ENCODE measurements at places on chromosomes 16 and 17. TPM values are rescaled to one million over a fixed set of nuclear protein-coding genes. Genes with fewer than 3 reads are reported as not detected.

DNA sequence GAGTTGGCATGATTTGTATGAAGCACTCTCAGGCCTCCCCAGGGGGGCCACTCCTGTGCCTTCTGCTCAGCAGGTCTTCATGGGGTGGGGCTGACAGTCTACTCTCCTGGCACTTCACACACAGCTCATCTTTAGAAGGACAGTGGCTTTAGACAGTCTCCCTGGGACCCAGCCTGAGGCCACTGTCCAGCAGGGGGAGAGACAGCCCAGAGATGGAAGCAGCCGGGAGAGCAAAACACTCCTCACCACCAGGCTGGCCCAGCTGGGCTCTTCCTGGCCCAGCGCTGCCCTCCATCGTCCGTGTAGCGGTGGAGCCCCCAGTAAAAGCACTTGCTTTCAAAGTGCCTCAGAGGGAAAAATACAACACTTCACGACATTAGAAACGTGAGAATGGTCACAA, 62.0 kb upstream of the CRHR1 start:
- no peak for DNase-seq

DNA sequence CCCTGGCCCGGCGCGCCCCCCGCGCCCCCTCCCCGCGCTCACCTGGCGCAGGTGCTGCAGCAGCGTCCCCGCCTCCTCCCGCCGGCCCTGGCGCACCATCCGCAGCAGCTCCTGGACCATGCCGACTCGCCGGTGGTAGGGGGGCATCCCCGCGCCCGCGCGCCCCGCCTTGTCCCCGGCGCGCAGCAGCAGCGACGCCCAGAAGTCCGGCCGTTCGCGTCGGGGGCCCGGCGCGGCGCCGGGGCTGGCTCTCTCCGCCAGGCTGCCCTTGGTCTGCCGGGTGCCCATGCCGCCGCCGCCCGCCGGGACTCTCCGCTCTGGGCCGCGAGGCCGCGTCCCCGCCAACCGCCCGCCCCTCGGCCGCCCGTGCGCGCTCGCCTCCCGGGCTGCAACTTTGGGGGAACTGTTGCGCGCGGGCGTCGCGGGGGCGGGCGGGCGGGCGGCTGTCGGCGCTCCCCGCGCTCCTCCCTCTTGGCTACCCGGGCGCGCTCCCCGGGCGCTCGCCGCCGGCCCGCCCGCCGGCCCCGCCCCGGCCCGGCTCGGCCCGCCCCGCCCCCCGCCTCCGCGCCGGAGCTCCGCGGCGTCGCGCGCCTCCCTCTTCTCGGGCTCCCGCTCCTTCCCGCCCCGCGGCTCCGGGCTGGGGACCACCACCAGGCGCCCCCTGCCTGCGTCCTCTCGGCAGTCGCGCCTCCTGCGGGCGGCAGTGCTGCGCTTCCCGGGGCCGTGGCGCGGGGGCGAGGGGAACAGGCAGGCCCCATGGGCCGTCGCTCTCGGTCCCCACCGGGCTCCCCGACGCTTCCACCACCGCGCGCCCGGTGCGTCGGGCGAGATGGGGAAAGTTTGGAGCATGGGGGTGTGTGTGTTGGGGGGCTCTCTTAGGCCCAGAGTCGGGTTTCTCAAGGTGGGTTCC, at the start of gene LRRC75A:
Gene LRRC75A, minus strand, starts transcription at position 491 of the 910 bp plus-strand sequence. Its CDS starts 203 bp downstream, at position 288.
- DNase-seq, result peak; percentile 49

DNA sequence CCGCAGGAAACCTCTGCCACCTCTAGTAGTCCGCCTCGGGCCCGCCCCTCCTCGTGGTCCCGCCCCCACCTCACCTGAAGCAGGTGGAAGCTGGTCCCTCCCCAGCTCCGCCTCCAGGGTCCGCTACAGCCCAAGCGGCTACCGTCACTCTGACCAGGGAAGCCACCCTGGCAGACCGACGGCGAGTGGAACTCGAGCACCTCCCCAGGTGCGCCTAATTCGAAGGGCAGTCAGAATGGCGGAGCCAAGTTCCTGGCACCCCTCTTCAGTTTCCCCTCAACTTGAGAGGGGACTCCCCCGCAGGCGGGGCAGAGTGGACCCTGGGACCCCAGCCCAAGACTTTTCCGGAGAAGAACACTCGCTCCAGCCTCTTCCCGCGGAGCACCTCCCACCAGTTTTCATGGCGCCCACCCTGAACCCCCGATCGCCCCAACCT, 507 bp downstream of the FHOD1 start:
- peak; percentile 52 for DNase-seq

DNA sequence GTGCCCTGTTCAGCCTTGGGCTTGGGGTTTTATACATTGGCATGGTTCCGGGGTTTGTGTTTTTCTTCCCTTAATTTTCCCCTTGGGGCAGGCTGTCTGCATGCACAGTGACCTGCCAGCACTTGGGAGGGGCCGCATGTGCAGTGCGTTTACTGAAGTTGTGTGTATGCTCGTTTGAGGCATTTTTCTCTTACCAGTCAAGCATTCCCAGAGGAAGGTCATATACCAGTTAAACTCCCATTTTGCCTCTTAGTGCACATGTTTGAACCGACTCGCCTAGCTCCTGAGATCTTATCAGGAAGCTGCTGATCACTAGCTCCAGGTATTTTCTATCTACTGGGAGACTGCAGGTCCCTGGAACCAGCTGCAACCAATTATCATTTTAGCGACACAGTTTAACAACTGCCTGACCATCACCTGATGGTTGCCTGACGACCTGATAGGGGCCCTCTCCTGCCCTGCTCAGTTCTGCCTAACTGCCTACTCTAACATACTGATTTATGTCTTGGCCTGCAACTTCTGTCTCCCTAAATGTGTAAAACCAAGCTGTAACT, 51.4 kb downstream of the MFSD11 start:
- no peak for DNase-seq

DNA sequence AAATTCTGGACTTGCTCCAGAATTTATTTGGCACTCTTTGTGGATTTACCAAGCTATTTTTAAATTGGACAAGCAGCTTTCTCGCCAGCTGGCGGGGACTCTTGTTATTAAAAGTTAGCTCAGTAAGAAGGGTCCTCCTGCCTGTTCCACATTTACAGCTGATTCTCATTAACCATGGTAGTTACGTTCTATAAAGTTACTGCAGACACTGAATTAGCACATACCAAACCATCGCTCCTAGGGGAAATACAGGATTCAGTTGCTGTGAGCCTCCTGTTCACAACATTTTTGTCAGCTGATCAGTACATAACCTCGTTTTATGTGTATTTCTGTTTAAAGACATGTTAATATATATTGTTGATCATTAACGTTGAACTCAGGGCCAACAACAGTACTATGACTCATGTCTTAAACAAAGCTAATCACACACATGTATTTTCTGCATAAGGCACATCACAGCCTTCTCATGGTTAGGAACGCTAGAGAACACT, 4.2 kb downstream of the LDAF1 start:
- peak; percentile 62 for DNase-seq

The FA2H gene
- total RNA-seq, result not detected

The SSTR5 gene
- total RNA-seq, result 22.6 TPM
